ENCODE measurements at places on chromosomes 12 and 14.

DNA sequence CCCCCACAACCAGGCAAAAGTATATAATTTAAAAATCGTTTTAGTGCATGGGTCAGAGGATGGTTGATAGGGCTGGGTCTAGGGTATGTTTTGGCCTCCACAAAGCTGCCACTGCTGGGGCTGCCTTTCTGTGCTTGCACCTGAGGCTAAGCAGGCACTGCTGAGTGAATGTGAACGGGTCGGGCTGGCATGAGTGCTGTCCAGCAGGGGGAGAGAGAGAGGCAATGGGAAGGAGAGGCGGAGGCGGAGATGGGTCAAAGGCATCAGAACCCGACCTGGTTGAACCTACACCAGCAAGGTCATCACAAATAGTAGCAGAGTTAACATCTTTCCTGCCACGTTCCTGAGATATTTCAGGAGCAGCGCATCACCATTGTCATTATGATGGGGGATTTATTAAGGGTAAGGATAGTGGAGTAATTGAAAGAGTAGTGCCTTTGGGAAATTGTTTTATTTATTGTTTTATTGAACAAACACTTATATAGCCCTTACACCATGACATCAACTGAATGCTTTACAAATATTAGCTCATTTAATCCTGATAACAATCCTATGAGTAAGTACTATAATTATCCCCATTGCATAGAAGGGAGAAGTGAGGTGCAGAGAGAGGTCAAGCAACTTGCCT, 5.8 kb upstream of the NRXN3 start:
- no peak for DNase-seq

GRCh38 chr12:93094988-93095737, 166.1 kb upstream of the EEA1 start:
- no peak for DNase-seq

GRCh38 chr12:107568718-107569117, 116.9 kb upstream of the PWP1 start:
- DNase-seq: peak; percentile 82

DNA sequence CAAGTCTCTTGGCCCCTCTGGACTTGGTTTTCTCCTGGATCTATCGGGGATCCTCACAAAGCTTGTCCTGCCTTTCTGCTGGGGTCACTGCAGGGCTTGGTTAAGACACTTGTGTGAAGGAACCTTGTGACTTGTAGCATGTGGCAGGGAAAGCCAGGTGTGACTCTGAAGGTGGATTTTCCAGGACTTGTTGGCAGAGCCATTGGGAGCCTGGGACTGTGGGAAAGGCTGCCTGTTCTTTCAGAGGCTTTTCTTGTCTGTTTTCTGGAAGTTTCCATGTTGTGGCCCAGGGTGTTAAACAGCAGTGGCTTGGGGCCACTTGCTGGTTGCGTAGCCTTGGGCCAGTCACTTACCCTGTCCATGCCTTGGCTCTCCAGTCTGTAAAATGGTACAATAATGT, 12.6 kb downstream of the KMT5A start:
- no peak for DNase-seq

GRCh38 chr12:47808050-47808449, 11.7 kb downstream of the HDAC7 start:
- DNase-seq: peak; percentile 76

GRCh38 chr14:67571275-67571990, 28.6 kb downstream of the PIGH start:
- DNase-seq: peak; percentile 49

DNA sequence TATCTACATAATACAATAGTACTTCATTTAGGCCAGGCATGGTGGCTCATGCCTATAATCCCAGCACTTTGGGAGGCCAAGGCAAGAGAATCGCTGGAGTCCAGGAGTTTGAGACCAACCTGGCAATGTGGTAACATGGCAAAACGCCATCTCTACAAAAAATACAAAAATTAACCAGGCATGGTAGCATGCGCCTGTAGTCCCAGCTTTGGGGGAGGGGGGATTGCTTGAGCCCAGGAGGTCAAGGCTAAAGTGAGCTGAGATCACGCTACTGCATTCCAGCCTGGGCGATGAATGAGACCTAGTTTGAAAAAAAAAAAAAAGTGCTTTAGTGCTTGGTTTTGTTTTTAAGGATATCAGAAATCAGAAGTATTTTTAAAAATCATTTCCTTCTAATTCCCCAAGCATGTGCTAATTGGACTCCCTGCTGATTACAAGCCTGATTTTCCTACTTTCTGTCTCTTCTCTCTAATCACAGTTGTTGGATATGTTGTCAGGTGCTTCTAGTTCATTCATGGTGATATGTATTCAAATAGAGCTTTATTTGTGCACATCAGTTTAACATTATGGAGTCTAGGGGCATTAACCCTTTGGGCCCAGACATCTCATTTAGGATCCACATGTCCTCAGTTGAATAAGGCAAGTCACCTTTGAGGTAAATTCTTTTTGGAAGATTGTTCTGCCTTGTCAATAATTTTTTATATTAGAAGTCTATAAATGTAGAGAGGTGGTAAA, 7.0 kb upstream of the KRAS start:
- DNase-seq: no peak

DNA sequence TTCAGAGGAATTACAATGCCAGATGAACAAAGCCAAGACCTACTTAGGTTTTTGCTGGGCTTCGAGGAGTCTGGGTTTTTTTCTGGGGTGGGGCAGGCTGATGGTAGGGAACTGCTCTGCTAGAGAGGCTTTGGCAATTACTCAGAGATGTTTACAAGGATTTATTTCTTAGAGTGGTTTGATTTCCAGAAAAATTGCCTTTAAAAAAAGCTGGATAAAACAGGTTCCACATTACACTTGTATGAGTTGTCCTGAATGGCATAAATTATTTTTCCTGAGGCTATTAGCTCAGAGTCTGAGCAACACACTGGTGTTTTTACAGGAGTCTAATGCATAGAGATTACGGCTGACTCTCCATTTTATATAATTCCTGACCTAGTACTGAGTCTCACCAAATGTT, 118.5 kb upstream of the FRMD6 start:
- peak; percentile 72 for DNase-seq

DNA sequence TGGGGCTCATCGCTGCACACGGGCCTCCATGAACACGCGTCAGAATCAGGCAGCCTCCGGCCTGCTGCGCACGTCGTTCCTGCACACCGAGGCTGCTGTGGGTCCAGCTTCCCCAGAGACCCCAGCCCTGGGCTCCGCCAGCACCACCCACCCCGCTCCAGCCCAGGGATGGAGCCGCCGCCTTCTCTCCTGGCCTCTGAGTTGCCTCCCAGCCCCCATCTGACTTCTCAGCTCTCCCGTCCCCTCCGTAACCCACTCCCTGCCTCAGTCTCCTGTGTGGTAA, 253.9 kb upstream of the SFSWAP start:
- no peak for DNase-seq

GRCh38 chr14:52862632-52863333, 71.4 kb upstream of the GNPNAT1 start:
- peak; percentile 91 for DNase-seq

GRCh38 chr14:40164083-40164482, 731.9 kb upstream of the FBXO33 start:
- DNase-seq: no peak

DNA sequence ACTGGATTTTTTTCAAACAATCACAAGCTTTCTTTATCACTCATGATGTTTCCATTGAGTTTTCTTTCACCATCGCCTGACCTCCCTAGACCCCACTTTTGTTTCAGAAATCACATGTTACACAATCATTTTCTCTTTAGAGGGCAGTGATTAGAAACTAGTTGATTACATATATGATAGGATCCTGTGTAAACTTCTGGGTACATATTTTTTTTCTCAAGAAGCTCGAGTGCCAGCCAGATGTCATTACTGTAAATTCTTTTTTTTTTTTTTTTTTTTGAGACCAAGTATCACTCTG, 62.4 kb upstream of the PSMA6 start:
- no peak for DNase-seq

GRCh38 chr12:77813558-77813957, 17.1 kb upstream of the NAV3 start:
- DNase-seq: peak; percentile 32

DNA sequence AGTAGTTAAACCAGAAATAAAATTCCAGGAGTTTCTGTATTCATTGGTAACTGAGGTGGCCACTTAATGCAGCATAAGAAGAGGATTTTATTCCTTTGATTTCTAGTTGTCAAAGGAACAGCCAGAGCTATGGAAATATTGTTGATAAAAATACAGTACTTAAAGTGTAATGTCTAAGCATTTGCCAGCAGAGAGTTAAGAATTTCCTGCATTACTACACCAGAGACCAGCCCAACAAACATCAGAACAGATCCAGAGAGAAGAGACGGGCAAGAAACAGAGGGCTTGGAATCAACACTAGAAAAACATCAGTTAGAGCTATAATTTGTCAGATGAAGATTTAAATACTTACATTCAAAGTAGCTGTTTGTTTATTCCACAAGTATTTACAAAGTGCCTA, 77.9 kb downstream of the ST8SIA1 start:
- DNase-seq: no peak

GRCh38 chr14:98252820-98253219, 1019.2 kb downstream of the BCL11B start:
- DNase-seq: no peak

DNA sequence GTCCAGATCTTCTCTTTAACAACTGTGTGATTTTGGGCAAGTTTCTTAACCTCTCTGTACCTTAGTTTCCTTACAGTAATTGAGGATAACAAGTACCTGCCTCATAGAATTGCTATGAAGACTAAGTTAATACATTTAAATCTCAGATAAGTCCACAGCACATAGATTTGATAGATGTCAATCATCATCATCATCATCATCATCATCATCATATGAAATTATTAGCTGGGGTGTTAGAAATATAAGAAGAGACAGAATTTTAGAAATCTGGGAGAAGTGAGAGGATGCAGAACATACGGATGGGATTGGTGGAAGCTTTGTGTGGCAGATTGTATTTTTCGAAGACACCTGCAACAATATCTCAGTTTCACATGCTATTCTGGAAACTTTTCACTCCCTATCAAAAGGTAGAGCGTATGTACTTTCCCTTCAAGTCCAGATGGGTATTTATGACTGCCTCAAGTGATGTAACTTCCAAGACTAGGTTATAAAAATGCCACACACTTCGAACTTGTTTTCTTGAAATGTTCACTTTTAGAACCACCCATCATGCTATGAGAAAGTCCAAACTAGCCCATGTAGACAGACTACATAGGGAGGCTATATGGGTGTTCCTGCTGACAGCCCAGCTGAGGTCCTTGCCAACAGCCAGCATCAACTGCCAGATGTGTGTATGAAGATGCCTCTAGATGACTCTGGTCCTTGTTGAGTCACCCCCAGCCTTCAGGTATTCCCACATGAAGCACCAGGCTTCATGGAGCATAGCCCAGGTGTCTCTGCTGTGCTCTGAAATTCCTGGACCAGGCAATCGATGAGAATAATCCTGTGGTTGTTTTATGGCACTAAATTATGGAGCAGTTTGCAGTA, 20.7 kb upstream of the SDR39U1 start:
- DNase-seq: no peak

GRCh38 chr14:93543766-93544165, 113.0 kb downstream of the UNC79 start:
- peak; percentile 20 for DNase-seq

DNA sequence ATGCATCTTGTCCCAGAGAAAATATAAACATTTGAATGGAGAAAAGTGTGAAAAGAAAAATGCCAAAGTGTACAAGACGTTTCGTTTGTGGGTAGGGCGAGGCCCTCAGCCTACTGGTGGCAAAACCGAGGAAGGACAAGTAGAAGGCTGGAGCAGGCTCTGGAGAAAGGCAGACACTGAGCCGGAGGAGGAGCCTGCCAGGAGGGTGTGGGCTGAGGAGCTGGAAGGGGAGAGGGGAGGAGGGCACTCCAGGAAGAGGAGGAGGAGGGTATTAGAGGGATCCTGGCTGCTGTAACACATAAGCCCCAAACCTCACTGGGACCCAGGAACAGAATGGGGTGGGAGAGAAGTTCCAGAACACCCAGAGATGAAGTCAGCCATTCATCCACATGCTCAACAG, 47.7 kb downstream of the CLMN start:
- no peak for DNase-seq

GRCh38 chr14:24863968-24864684, 185.8 kb downstream of the STXBP6 start:
- DNase-seq: no peak

DNA sequence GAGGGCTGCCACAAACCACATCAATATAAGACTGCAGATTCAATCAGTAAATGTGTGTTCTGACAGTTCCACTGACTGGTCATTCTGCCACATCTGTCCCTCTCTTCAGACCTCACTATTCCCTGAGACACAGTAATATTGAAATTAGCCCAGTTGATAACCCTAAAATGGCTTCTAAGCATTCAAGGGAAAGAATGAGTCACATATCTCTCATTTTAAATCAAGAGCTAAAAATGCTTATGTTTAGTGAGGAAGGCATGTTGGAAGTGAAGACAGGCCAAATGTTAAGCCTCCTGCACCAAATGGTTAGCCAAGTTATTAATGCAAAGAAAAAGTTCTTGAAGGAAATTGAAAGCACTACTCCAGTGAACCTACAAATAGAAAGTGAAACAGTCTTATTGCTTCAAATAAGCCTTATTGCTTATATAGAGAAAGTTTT, 24.5 kb upstream of the KIF21A start:
- DNase-seq: peak; percentile 88

- DNase-seq: no peak
Observed at GRCh38 chr12:79360286-79360685, 330.5 kb downstream of the PAWR start.

GRCh38 chr14:38083039-38083438, 124.7 kb upstream of the SSTR1 start:
- DNase-seq: no peak

DNA sequence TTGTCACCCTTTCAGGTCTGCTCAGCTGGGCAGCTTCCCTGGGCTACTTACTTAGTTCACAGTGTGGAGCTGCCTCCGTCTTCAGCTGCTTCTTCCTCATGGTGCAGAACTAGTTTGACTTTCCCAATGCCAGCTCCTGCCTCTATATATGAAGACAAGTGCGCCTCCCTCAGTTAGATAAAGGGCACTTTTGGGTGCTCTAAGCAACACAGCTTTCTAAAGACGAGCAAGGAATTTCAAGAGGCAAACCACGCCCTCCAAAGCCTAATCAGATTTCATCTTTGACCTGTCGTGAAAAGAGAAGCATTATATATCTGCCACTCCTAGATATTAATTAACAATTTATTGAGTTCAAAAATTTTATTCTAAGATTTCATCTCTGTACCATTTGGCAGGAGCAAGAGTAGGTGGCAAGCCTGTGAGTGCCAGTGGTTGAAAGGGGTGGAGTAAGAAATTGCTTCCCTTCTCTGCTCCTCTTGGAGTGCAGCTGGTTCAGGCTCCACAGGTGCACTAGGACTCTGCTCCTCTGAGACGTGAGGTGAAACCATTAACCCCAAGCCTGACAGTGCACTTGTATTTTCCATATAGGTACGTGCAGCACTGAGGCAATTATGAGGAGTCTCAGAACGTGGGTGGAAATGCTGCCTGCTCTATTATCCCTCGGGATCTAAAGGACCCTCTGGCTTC, 2.1 kb upstream of the SLC11A2 start:
- DNase-seq: peak; percentile 63

DNA sequence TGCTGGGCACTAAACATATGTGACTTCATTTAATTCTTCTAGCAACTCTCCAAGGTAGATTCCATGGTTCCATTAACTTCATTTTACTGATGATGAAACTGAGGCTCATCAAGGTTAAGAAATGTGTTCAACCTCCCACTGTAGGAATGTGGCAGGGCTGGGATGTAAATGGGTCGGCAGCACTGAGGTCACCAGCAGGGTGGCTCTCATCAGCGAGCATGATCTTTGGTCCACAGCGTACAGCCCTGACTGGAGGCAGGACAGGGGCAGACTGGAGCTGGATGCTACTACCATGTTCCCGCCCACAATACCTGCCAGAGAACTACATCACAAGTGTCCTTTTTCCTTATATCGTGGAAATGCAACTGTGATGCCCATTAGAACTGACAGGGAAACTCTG, 4.6 kb downstream of the APPL2 start:
- no peak for DNase-seq

All from iris pigment epithelial cell (primary cell).